ENCODE measurements at places on chromosomes 1 and 21.

GRCh38 chr1:240287722-240288121, 196.0 kb downstream of the FMN2 start:
- no peak for DNase-seq

DNA sequence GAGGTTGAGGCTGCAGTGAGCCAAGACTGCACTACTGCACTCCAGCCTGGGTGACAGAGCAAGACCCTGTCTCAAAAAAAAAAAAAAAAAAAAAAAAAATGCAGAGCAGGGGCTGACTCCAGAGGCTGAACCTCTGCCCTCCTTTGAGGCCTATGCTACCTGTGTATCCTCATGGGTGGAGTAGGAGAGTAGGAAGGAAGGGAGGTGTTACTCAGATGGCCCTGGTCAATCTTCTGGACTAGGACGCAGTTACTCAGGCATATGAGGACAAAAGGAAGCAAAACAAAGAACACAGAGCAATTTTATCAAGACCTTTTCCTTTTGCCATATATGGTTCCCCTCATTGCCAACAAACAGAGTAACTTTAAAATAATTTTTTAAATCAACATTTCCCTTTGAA, 35.2 kb downstream of the TGFBR3 start:
- DNase-seq = no peak

- no peak for DNase-seq
These were observed 193.9 kb downstream of the FMN2 start for GRCh38 chr1:240285540-240285939.

GRCh38 chr1:115113766-115114165, 24.5 kb upstream of the TSPAN2 start:
- no peak for DNase-seq

- DNase-seq = no peak
These were observed 200.0 kb downstream of the GABPA start for GRCh38 chr21:25934771-25935224.

GRCh38 chr1:112636056-112636455, 16.4 kb downstream of the CAPZA1 start:
- no peak for DNase-seq

DNA sequence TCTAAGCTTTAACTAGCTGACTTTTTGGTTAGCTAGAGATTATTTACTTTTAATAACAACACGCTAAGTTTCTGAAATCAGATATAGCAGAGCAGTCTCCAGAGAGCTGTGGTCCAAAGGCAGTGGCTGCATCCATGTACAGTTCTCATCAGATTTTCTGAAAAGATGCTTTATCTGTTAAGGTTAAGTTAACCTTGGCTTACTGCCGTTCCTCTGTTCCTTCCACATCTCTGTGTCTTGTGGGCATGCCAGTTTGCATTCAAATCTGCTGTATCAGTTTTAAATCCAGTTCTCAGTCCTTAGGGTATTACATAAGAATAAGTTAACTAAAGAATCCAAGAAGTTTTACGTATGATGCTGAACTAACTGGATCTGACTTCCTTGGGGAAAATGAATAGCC, 46.8 kb downstream of the SPATA46 start:
- DNase-seq = no peak

- DNase-seq = no peak
These were observed 33.9 kb downstream of the ETS2 start for GRCh38 chr21:38839328-38840286.

GRCh38 chr21:38561613-38562581, 63.6 kb upstream of the ERG start:
- DNase-seq = no peak
